ENCODE measurements at places on chromosomes 13 and 19. TPM values are rescaled to one million over a fixed set of nuclear protein-coding genes. Genes with fewer than 3 reads are reported as not detected.
A peak's percentile ranks its signal among the peaks of the same experiment; 100 is the strongest.

The KCNK6 gene
- 3.7 TPM for polyA plus RNA-seq

GRCh38 chr19:8096071-8096470, 43.5 kb downstream of the CCL25 start:
- no peak for DNase-seq

The EVI5L gene
- polyA plus RNA-seq = 3.8 TPM

GRCh38 chr19:42278452-42279154, 9.6 kb downstream of the CIC start:
- DNase-seq = no peak

GRCh38 chr19:47618771-47619170, 9.8 kb downstream of the BICRA start:
- no peak for DNase-seq

- DNase-seq = peak; percentile 97
These were observed at the start of gene QPCTL for GRCh38 chr19:45692187-45693105. TSS of gene QPCTL (plus strand) at chr19:45692666. CDS start at chr19:45692704, 38 bp downstream.

DNA sequence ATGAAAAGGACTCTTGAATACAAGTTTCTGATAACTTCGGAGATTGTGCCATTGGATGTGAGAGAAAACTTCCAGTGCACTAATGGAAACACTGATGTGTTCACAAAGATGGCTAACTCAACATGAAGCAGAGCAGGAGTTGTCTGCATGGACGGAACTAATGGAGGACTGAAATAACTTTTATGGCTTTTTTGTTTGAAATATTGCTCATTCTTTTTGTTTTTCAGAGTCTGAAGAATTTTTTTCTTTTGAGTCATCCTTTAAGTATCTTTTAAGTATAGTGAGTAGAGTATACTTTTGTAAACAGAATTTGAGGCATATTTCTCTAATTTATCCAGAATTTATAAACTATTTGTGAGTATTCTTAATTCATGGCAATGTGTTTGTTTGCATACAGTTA, 25.7 kb downstream of the CRYL1 start:
- no peak for DNase-seq

The ZFP14 gene
- polyA plus RNA-seq = 6.5 TPM

The C19orf73 gene
- 4.3 TPM for polyA plus RNA-seq

DNA sequence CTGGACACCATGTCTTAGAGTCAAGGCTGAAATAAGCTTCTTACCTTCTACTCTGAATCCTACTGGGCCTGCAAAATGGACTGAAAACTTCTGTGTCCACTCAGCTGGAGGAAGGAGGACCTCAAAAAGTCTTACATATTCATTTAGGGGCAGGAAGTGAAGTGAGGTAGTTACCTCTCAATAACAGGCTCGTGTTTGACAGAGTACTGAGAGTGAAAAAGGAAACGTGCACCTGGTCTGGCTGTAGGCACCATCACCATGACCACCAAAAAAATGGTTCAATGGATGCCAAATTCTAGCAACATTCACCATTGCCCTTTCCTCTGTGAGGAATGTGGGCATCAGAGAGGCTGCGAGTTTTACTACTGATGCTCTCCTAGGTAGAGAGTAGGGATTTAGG, 176.2 kb downstream of the RFC3 start:
- no peak for DNase-seq

The RNF113B gene
- not detected for polyA plus RNA-seq

GRCh38 chr19:10001899-10002298, 8.4 kb downstream of the COL5A3 start:
- DNase-seq = no peak

GRCh38 chr13:113152984-113153809, 5.3 kb upstream of the PROZ start:
- peak; percentile 25 for DNase-seq

The TEX26 gene
- not detected for polyA plus RNA-seq

GRCh38 chr19:37313335-37313627, 57.6 kb upstream of the ZNF527 start:
- DNase-seq = no peak

DNA sequence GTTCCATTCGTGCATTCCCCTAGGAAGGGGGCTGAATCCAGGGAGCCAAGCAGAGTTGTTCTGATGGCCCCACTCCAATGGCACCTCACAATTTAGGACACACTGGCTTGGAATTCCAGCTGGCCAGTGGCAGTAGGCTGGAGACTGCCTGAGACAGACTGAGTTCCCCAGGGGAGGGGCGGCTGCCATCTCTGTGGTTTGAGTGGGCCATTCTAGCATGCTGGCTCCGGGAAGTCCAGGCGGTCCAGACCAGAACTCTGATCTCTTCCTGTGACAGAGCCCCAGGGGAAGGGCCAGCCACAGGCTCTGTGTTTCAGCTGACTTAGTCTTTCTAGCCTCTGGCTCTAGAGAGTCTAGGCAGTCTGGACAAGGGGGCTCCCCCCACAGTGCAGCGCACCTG, 29.5 kb upstream of the SLC7A1 start:
- DNase-seq = no peak

DNA sequence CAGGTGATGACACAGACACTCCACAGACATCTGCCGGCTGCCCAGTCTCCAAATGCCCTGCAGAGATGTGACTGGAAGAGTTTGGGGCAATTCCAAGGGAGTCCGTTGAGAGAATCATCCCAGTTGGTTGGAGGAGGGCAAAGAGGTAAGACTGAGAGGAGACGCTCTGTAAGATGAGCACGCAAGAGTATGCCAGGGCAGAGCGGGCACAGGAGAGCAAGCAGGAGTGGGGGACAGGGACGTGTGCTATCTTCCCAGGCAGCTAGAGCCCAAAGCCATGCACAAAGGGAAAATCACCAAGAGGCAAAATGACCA, 156.3 kb upstream of the TSHZ3 start:
- no peak for DNase-seq

The ANGPTL8 gene
- not detected for polyA plus RNA-seq

The CLEC4G gene
- polyA plus RNA-seq = not detected

DNA sequence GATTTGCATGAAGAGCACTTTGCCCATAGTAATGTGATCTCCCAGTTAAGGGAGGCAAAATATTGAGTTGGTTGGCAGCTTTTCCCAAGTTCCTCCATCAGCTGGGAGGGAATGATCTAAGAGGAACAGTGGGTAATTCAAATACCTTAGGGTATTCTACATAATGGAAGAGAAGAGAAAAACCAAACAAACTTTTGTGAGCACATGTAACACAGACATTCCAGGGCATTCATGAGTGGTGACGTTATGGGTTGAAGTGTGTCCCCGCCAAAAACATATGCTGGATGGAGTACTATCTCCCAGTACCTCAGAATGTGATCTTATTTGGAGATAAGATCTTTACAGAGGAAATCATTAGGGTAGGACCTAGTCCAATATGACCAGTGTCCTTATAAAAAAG, 220.1 kb downstream of the FOXO1 start:
- DNase-seq = no peak

The ZNF154 gene
- 3.4 TPM for polyA plus RNA-seq

GRCh38 chr19:18514800-18515682, 6.8 kb downstream of the ELL start:
- no peak for DNase-seq

The SPACA4 gene
- not detected for polyA plus RNA-seq

- no peak for DNase-seq
These were observed 8.4 kb upstream of the KCTD12 start for GRCh38 chr13:76894401-76895110.

The CFAP97D2 gene
- not detected for polyA plus RNA-seq

GRCh38 chr13:87128036-87128435, 543.1 kb upstream of the SLITRK5 start:
- DNase-seq = no peak

The VSTM2B gene
- not detected for polyA plus RNA-seq

The SHD gene
- polyA plus RNA-seq = not detected
